Neural crest cell (in vitro differentiated cells): ENCODE measurements at places on chromosomes 11 and 22. TPM values are rescaled to one million over a fixed set of nuclear protein-coding genes. Genes with fewer than 3 reads are reported as not detected.

GRCh38 chr22:23138584-23139435 lies 3.0 kb downstream of the RSPH14 start:
- DNase-seq: no peak

- no peak for DNase-seq
These were observed 26.9 kb upstream of the TESMIN start for GRCh38 chr11:68778205-68778604.

DNA sequence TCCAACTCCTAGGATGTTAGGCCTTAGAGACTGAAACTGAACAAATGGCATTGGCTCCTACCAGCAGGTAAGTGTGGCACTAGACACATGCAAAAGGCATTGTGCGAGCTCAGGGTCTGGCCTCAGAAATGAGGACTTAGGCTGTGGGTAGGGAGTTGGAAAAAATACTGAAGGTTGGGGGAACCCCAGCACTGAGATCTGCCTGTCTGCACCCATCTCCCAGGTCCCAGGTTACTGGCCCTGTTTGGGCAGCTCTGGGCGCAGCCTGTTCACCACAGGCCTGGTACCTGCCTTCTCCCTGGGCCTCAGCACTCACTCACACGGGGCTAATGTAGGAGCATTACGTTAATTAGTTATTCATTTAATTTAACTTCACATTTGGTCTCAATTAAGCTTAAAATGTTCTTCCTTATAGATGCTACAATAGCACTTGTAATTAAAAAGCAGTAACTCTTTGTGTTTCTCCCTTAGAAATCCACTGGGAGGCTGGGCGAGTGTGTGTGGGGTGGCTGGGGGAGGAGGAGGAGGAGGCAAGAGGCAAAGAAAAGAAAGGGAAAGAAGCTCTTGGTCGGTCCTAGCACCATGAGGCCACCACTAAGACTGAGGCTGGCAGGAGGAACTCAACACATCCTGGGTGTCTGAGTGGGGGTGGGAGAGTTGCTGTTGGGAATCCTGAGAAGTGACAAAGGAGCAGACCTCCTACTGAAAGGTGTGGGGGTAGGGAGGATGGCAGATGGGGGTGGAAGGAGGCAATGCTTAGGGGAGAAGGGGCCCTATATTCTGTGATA lies 19.4 kb downstream of the TMEM218 start:
- no peak for DNase-seq

Gene FZD4
- 4.1 and 4.6 TPM in 2 replicates for total RNA-seq

Gene BARX2
- total RNA-seq: not detected in 2 replicates

- no peak for DNase-seq
These were observed 32.0 kb downstream of the TMEM123 start for GRCh38 chr11:102420547-102420946.

Gene KBTBD3
- 2.5 and 5.1 TPM in 2 replicates for total RNA-seq

DNA sequence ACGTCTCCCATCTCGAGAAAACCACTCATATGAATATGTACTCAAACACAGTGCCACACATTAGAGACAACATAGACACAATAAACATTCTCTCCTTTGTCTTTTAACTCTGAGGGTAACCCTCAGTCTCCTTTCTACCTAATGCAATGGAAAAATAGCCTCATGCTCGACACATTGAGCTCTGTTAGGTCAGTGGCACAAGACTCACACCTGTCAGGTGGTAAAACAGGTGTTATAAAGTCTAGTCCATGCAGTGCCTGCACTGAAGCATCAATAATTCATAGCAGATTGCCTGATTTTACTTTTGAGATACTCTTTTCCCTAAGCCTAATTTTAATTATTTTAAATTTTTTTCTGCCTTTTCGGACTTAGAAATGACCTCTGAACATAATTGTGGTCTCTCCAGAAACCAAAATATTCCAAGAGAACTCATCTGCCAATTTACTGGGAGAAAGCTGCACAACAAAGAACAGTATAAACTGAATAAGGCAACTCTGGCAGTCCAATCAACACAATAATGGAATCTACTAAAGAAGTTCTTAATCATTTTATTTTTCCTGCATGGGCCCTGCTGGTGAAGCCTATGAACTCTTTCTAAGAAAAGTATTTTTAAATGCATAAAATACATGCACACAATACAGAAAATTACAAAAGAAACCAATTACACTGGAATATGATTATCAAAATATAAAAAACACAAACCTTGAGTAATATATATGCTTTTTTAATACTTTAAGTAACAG lies 9.9 kb downstream of the RDX start:
- no peak for DNase-seq

Gene DEUP1
- 0.70 and 0.80 TPM in 2 replicates for total RNA-seq

- no peak for DNase-seq
These were observed 16.1 kb downstream of the APLP2 start for GRCh38 chr11:130085671-130086290.

GRCh38 chr22:37472418-37473006 lies 13.7 kb downstream of the MFNG start:
- peak; percentile 35 for DNase-seq

GRCh38 chr22:38132794-38133193 lies 22.3 kb upstream of the BAIAP2L2 start:
- DNase-seq: no peak
